ENCODE measurements at places on chromosomes 7 and 10.
A peak's percentile ranks its signal among the peaks of the same experiment; 100 is the strongest.

GRCh38 chr7:47816647-47817046, 131.6 kb downstream of the PKD1L1 start:
- no peak for DNase-seq

DNA sequence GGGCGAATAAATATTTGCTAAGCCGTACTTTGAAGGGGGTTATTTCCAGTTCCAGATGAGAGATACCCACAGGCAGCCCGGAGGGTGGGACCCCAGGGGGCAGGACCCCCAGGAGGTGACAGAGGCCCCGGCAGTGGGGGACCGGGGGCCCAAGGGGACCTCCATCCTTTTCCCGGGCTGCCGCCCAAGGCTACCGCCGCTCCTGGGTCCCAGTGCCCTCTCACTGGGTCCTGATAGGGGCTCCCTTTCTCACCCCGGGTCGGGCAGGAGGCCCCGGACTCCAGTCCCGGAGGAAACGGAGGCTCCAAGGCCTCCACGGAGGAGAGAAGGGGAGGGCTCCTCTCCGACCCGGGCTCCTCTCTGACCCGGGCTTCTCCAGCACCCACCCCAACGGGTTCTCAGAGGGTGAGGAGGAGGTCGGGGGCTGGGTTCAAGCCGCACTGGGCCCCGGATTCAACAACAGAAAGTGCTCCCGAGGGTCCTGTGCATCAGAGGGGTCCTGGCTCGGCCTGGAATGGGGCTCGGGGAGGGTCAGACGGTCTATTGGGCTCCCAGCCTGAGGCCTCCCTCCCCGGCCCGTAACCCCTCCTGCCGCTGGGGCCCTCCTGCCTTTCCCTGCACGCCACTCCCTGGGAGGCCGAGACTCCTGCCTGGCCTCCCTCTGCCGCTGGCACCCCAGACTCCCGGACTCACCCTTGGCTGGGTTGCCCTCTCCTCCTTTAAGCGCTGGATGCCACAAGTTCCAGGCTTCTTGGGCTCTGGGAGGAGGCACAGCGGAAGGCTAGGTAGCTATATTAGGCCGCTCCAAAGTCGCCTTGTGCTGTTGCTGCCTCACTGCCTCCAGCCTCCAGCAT, 62.5 kb downstream of the ZNF37A start:
- no peak for DNase-seq

GRCh38 chr10:15176269-15176668, 7.8 kb upstream of the NMT2 start:
- no peak for DNase-seq

- DNase-seq: no peak
Measured at GRCh38 chr10:53702489-53702888, 929.9 kb upstream of the MBL2 start.

- DNase-seq: no peak
Measured at GRCh38 chr10:133261726-133262325, 14.8 kb downstream of the ADAM8 start.

- DNase-seq: no peak
Measured at GRCh38 chr10:96641396-96642295, 54.8 kb upstream of the TM9SF3 start.

DNA sequence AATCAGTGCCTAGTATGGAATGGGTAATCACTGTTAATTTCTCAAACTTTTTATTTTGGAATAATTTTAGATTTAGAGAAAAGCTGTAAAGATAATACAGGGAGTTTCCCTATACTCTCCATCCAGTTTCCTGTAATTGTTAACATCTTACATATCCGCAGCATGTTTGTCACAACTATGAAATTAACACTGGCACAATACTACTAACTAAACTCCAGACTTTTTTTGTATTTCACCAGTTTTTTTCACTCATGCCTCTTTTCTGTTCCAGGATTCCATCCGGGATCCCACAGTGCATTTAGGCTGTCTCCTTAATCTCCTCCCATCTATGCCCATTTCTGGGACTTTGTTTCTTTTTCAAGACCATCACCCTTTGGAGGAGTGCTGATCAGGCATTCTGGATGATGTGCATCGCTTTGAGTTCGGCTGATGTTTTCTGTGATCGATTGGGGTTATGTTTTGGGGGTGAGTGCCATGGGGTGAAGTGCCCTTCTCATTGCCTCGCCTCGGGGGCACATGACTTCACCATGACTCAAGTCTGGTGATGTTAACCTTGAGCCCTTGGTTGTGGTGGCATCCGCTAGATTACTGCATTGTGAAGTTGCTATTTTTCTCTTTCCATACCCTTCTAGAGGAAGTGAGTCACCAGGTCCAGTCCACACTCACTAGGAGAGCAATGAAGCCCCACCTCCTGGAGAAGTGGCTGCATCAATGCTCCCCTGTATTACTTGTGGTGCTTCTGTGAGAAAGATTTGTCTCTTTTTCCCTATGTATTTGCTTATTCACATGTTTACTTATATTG, 43.9 kb upstream of the GRB10 start:
- DNase-seq: no peak

DNA sequence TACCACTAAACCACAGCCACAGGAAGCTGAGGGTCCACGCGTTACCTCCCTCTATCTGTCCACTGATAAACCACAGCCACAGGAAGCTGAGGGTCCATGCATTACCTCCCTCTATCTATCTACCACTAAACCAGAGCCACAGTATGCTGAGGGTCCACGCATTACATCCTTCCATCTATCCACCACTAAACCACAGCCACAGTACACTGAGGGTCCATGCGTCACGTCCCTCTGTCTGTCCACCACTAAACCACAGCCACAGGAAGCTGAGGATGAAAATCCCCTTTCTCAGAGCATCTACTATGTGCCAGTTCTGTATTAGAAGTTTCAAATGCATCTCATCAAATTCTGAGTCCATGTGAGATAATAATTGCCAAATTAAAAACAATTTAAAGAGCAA, 589.3 kb downstream of the DNAJB6 start:
- no peak for DNase-seq

- no peak for DNase-seq
Measured at GRCh38 chr7:139913021-139913844, 84.2 kb downstream of the TBXAS1 start.

DNA sequence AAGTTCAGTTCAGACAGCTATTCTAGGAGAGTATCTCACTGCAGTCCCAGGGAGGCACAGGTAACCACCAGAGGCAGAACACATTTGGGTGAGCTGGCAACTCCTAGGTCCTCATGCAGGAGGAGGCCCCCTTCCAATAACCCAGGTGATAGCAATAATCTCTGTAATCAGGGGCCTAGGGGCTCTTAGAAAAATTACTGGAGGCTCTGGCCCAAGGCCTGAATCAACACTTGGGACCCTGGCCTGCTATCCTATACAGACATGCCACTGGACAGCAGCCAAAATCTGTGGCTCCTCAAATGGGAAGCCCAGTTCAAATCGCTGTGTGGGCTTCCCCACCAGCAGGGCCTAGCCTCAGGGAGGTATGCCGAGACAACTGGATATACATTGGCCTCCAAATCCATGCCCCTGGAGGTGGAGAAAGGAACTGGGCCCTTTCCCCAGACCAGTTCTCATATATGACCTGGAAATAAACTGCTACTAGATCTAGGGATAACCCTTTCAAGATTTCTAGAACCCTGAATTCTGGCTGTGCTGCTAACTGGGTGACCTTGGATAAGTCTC, 1.6 kb downstream of the AVPI1 start:
- no peak for DNase-seq

GRCh38 chr10:58651040-58651439, 138.4 kb downstream of the BICC1 start:
- DNase-seq: no peak

- DNase-seq: no peak
Measured at GRCh38 chr10:121830101-121830500, 97.7 kb downstream of the ATE1 start.

- peak; percentile 11 for DNase-seq
Measured at GRCh38 chr7:100719523-100720278, 567 bp upstream of the EPO start.

GRCh38 chr10:75110006-75110632, 1.3 kb upstream of the SAMD8 start:
- no peak for DNase-seq

- no peak for DNase-seq
Measured at GRCh38 chr10:77082601-77083252, 554.9 kb downstream of the KCNMA1 start.

DNA sequence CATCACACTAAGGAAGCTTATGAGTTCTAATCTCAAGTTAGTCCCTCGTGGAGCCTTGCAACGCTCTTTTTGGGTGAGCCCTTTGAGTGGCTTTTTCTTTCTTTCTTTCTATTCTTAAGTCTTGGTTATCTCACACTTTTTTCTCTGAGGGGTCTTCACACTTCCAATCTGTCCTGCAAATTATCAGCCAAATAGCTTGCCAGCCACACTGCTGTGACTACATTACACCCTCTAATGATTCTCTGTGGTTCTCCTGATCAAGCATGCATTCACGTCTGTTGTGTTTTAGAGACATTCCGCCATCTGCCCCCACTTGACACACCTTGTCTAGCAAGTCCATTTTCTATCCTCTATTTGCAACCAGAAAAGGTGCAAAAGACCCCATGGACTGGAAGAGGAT, 340.2 kb downstream of the THSD7A start:
- DNase-seq: no peak

GRCh38 chr10:49512121-49512809, 26.7 kb downstream of the ERCC6 start:
- DNase-seq: no peak

- DNase-seq: no peak
Measured at GRCh38 chr7:123948136-123948535, 23.1 kb downstream of the SPAM1 start.

DNA sequence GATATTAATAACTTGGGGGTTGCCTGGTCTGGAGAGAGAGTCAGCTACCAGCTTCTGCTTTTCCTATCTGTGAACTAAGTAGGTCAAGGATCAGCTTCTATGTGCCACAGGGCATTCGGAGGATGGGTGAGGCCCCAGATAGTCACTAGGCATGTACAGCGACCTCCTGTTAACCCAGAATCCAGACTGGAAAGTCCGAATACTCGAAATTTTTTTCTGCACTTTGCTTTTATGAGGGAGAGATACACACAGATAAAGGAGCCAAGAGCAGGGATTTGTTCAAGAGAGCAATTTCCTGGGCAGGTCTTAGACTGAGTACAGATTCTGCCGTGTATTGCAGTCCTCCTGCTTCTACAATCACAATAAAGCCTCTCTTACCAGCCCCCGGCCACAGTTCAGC, 54.2 kb downstream of the EMX2 start:
- no peak for DNase-seq

- no peak for DNase-seq
Measured at GRCh38 chr7:29839921-29840320, 33.6 kb downstream of the WIPF3 start.

DNA sequence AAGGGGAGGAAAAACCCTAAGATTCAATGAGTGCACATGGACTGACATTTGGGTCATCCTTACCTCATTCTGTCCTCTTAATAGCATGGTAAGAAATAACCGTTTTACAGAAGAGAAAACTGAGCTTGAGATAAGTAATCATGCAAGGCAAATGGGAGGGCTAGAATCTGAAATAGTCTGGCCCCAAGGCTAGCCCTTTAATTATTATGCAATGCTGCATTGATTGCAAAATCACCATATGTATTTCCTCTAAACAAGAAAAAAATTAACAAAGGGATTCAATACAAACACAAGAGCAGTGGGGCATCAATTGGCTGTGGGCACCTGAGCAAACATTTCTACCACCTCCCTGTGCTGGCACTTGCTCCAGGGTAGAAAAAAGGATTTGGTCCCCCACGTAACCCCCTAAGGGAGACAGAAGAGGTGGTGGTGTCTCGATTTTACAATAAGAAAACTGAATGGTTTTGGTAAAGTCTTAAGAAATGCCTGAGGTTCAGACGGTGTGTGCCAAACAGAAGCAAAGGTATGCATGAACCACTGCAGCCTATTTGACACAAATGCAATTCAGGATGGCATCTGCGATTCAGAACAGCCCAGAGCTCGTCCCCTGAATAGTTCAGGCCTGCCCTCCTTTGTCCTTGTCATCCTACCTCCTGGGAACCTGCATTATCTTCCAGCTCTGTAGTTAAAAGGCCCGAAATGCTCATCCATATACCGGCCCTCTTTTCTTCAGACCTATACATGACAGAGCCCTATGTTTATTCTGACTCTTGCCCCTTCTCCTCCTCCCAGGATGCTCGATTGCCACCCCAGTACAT, 23.6 kb downstream of the PIP4K2A start:
- no peak for DNase-seq

DNA sequence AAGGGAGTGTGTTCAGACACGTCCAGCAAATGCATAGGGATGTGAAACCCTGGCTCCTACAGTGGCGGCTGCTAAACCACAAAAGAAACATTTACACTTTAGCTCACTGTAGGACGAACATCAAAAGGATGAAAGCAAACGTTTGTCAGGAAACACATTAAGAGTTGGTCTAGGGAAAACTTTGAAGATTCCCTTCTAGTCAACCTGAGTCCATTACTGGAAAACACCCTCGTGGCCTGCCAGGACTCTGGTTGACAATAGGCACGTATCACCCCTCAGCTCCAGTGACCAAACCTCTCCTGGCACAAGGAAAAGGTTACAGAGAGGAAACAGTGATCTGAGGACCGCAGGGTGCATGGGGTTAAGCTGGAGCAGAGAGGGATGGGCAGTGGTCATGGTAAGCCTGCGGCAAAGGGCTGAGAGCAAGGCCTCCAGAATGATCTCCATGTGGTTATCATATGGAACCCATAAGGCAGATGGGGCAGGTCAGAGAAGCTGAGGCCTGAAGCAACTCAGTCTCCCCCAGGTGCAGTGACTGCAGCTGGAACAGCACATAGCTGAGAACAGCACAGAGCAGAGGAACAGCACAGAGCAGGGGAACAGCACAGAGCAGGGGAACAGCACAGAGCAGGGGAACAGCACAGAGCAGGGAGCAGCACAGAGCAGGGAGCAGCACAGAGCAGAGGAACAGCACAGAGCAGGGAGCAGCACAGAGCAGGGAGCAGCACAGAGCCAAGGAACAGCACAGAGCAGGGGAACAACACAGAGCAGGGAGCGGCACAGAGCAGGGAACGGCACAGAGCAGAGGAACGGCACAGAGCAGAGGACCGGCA, 49.9 kb downstream of the CHST15 start:
- DNase-seq: no peak

GRCh38 chr7:28228396-28228795, 47.8 kb upstream of the JAZF1 start:
- no peak for DNase-seq

DNA sequence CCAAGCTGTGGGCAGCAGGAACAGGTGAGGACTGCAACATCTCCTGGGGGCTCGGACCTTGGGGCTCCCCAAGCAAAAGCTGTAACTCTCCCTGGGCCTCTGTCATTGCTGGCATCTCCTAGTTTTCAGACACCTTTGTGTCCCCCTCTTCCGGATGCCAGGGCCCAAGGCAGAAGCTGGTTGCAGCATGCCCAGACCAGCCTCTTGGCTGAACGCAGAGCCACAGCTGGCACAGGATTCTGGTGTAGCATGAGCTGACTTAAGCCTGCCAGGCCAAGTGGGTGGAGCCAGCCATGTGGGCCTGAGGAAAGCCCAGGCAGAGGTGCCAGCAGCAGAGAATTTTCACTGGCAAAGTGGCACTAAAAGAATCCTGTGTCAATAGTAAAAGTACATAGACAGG, 43.5 kb downstream of the ZWINT start:
- no peak for DNase-seq

GRCh38 chr10:2919016-2919415, 148.3 kb upstream of the PFKP start:
- no peak for DNase-seq

GRCh38 chr10:116466715-116467422, 39.2 kb downstream of the PNLIPRP3 start:
- DNase-seq: no peak

GRCh38 chr7:112511451-112512202, 30.8 kb downstream of the LSMEM1 start:
- no peak for DNase-seq

All from AG04450 (cell line).